ENCODE measurements at places on chromosomes 3 and 15.
A peak's percentile ranks its signal among the peaks of the same experiment; 100 is the strongest.

GRCh38 chr15:91077029-91077428 is 23.0 kb upstream of the SV2B start:
- DNase-seq: no peak

DNA sequence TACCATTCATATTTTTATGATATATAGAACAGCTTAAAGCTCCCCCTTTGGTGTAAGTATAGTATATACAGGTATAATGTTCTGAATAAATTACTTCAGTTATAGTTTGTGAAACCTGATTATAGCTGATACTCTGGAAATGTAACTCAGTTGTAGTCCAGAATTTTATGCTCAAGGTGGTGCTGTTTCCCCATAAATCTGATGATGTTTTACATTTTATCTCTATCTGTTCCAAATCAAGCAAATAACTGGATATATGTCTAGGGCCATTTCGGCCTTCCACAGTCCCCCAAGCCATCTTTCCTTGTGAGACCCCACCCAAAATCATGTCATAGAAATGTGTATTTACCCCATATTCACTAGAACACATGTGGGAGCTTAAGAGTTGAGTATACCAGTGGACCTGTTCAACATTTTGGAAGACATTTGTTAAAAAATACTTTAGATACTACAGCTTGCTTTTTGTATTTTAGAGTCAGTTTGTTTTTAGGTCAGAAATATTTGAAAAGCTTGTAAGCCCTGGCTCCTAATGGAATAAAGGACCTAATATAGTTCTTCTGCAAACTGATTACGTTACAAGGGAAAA is 107.1 kb downstream of the ATG7 start:
- DNase-seq: peak; percentile 27

GRCh38 chr3:197234947-197235914 is 63.2 kb downstream of the DLG1 start:
- DNase-seq: no peak

DNA sequence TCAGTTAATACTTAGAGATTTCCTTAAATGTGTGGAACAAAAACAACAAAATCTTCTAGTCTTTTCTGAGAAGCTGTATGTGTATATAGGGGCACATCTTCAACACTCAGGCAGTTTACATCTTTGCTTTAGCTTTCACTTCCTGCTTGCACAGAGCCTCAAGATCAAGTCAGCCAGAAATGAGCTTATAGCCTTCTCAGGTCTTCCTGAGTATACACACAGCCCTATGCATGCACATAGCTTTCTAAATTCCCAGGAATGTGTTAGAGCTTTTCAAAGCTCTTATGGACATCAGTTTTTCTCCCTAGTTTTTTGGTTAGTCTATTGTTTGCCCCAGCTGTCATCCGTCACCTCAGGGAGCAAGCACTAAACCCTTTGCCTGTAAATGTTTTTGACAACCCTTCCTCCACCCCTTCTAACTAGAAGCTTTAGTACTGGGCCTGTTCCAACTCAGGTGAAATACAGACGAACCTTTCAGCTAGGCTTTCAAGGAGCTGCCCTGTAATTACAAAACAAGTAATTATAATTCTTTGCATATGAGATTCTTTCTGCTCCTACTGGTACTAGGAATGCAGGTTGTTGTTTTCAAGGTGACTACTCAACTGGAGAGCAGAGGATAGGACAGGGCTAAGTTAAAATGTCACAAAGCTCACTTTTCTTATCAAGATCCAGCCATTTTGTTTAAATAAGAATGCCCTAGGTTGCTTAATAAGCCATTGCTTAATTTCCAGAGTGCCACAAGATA is 22.6 kb upstream of the MTMR10 start:
- DNase-seq: peak; percentile 46

DNA sequence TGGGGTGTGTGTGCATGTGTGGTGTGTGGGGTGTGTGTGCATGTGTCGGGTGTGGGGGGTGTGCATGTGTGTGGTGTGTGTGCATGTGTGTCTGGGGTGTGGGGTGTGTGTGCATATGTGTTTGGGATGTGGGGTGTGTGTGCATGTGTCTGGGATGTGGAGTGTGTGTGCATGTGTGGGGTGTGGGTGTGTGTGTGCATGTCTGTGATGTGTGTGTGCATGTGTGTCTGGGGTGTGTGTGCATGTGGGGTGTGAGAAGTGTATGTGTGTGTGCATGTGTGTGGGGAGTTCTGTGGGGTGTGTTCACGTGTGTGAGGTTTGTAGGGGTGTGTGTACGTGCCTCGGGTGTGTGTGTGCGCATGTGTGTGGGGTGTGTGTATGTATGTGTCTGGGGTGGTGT is 6.7 kb upstream of the OCA2 start:
- no peak for DNase-seq

DNA sequence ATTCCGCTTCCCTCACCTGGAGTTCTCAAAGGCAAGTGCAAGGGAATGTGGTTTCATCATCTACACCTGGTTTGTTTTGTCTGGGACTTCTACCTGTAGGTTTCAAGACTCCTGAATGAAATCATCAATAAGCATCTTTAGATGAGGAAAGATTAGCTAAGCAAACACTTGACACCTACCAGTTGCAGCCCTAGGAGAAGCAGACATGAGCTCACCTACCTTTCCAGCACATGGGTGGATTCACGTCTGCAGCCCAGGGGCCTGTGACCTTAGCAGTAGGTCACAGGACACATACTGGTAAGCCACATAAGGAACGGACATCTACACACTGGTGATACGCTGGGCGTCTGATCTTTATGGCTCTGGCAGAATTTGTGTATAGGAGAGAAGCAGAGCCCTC is 26.7 kb downstream of the SLCO2A1 start:
- DNase-seq: no peak

GRCh38 chr3:39177708-39178332 is 14.6 kb downstream of the XIRP1 start:
- DNase-seq: peak; percentile 80

DNA sequence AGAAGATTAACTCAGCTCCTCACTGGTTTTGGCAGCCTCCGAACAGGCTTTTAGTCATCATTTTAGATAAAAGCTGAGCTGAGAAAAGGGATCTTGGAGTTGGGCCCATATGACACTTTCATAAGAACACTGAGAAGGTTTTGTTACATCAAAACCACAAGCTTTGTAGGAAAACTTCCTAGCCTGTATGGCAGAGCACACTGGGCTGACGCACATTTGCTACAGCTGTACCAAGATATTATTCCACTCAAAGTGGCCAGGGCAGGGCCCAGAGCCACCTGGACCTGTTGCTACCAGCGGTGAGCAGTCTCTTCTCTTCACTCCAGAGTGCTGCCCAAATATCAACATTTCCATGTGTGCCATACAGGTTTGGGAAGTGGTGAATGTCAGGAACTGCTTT is 160.5 kb upstream of the CCDC54 start:
- no peak for DNase-seq

DNA sequence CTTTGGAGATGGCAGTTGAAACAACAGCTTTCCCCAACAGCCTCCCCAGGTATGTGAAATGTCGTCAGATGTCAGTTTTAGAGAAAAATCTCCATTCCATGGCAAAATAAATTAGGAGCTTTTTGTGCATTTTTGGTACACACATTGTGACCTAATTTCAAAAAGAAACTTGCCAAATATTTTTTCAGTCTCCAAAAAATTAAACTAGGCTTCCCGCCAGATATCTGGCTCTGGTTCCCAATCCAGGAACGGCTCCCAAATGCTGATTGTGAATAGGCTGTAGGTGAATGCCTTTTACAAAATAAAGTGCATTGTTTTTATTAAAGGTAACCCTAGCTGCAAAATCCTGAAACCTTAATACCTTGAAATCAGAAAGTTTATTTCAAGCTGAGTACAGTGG is 10.9 kb downstream of the KCNAB1 start:
- no peak for DNase-seq

DNA sequence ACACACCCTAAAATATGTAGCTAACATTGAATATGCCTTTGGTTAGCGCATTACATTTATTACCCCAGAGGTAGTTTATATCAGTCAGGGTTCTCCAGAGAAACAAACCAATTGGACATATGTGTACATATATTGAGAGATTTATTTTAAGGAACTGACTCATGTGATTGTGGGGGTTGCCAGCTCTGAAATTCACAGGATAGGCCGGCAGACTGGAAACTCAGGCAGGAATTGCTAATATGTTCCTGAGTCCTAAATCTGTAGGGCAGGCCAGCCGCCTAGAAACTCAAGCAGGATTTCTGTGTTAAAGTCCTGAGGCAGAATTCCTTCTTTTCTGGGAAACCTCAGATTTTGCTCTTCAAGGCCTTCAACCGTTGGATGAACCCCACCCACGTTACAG is 189.7 kb downstream of the CDIN1 start:
- DNase-seq: no peak

- DNase-seq: no peak
Measured at GRCh38 chr3:7663771-7664170, 802.9 kb downstream of the GRM7 start.

- DNase-seq: no peak
Measured at GRCh38 chr3:5464649-5465048, 277.1 kb downstream of the EDEM1 start.

GRCh38 chr3:51968170-51968775 is 1.0 kb upstream of the PCBP4 start:
- DNase-seq: peak; percentile 36

- no peak for DNase-seq
Measured at GRCh38 chr3:9041626-9042025, 78.4 kb upstream of the RAD18 start.

DNA sequence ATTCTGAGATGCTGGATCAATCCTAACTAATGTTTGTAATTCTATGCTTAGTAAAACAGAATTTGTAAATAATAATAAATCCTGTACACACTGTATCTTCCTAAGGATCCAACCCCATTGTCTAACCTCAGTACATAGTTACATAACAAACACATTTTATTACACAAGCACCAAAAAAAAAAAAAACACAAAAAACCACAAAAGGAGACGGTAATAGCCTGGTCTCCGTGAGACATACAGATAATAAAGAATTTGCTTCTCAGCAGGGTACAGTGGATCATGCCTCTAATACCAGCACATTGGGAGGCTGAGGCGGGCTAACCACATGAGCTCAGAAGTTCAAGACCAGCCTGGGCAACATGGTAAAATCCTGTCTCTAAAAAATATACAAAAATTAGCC is 558.7 kb downstream of the MAGI1 start:
- DNase-seq: no peak

DNA sequence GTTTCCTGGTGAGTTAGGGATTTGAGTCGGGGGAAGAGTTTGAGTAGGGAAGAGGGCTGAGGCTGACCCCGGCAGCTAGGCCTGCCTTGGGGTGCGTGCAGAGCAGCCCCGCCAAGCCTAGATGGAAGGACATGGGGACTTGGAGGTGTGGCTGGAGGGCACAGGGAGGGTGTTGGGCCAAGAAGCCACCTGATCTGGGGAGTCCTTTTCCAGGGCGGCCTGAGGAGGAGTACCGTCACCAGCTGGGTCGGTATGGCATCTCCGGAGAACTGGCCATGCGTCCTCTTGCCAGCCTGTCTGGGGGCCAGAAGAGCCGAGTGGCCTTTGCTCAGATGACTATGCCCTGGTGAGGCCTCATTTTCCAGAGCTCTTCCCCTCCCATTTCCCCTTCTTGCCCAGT is 6.9 kb downstream of the ABCF3 start:
- DNase-seq: no peak

DNA sequence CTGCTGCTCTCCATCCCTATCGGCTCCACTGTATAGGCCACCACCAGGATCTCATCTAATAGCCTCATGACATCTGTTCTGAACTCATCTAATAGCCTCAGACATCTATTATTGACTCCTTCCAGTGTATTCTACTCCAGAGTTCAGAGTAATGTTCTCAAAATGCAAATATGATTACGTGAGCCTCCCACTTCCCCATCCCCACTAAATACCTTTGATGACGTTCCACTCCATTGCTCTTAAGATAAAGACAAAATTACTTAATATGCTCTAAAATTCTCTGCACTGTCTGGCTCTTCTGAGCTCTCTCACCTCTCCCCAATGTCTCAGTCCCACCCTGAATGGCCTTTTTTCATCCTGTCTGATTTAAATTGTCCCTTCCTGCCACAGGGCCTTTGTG is 94.7 kb downstream of the SAMMSON start:
- DNase-seq: peak; percentile 4

DNA sequence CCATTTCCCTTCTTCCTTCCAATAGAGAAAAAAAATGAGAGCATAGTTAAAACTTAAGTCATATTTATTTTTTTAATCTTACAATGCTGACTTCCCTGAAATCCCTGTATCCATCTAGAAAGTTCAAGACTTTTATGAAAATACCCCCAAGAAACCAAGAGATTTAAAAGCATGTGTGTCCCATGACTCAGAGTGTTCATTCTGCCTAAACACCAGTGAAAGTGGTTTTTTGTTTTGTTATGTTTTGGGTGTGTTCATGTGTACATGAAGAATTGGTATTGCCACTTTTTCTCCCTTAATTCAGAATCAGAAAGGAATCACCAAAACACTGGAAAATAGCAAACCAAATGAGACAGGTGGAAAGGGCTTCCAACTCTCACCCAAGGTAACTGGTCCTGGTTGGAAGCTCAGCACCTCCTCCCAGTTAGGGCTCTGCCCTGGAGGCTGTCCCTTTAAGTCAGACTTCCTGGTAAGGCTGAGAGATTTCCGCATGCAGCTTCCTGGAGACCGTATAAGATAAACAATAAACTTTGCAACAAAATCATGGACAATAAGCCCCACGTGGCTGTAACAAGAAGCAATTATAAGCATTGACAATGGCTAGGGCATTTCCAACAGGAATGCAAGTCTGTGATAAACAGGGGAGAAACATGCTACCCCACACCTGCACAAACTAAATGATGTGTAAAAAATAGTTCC is 121.9 kb upstream of the ARHGEF3 start:
- DNase-seq: no peak

DNA sequence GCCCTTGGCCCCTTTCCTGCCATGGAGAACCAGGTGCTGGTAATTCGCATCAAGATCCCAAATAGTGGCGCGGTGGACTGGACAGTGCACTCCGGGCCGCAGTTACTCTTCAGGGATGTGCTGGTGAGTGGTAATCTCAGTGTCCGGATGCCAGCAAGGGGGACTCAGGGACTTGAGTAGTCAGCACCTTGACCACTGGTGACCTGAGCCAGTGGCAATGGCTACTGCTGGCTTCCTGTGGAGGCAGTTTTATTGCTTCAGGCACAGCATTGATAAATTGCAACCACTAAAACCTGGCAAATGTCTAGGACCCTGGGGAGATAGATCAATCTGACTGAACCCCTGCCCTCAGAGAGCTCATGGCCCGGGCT is 830 bp downstream of the MAP2K5 start:
- DNase-seq: no peak

- DNase-seq: peak; percentile 59
Measured at GRCh38 chr3:195900436-195901355, 7.7 kb downstream of the TNK2 start.
